Activated CD4-positive, alpha-beta T cell treated with anti-CD3 and anti-CD28 coated beads for 36 hours (primary cell): ENCODE measurements at places on chromosomes 7 and 10. TPM values are rescaled to one million over a fixed set of nuclear protein-coding genes. Genes with fewer than 3 reads are reported as not detected.

PHF14 gene
- total RNA-seq = 40.3 TPM

ATE1 gene
- 23.9 TPM for total RNA-seq

PRLHR gene
- total RNA-seq = not detected

CABCOCO1 gene
- not detected for total RNA-seq

CYP3A4 gene
- not detected for total RNA-seq

PAPSS2 gene
- 0.05 TPM for total RNA-seq

FFAR4 gene
- total RNA-seq = not detected

GRCh38 chr10:67506083-67506756 lies 189.8 kb downstream of the CTNNA3 start:
- no peak for DNase-seq

GRCh38 chr10:4034907-4035598 lies 250.0 kb upstream of the KLF6 start:
- DNase-seq = peak; percentile 64

- DNase-seq = no peak
Observed at GRCh38 chr7:86966916-86967315, 92.5 kb downstream of the ELAPOR2 start.
